ENCODE measurements at places on chromosomes 7 and 10. TPM values are rescaled to one million over a fixed set of nuclear protein-coding genes. Genes with fewer than 3 reads are reported as not detected.

Gene MXI1
- 8.8 TPM for total RNA-seq

- H3K27me3 ChIP-seq: no peaks in the 10 kb centered on the region
- DNase-seq: no peak
- no peaks in the 10 kb centered on the region for H3K36me3 ChIP-seq
- no peaks in the 10 kb centered on the region for H3K4me1 ChIP-seq
- no peak overlapping the region for H3K4me3 ChIP-seq
- no peak overlapping the region for H3K27ac ChIP-seq
Measured at GRCh38 chr10:71382757-71383156, 14.0 kb upstream of the CDH23 start.

- no peaks in the 10 kb centered on the region for H3K36me3 ChIP-seq
- no peak overlapping the region for H3K27ac ChIP-seq
- no peak overlapping the region for H3K4me3 ChIP-seq
- no peak for DNase-seq
Measured at GRCh38 chr10:124745673-124746072, 1.5 kb upstream of the FAM53B start.

DNA sequence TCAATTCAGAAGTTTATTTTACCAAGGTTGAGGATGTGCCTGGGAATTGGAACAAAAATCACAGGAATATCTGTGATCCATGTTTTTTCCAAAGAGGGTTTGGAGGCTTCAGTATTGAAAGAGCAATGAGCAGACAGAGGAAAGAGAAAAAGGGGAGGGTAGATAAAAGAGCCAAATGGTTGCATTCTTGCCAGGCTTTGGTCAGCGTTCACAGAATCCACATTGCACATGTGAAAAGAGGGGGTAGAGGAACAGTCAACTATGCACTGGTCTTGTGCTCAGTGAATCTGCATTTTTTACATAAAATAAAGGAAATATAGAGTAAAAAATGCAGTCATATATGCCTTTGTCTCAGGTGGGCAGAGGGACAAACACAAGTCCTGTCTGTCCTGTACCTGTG, 20.6 kb upstream of the ERCC6 start:
- H3K36me3 ChIP-seq: no peaks in the 10 kb centered on the region
- DNase-seq: no peak
- H3K27ac ChIP-seq: no peak overlapping the region
- 0 out of 2 replicates have a peak, but pooled peaks cover 3% of the 10 kb centered on the region for H3K27me3 ChIP-seq
- H3K4me1 ChIP-seq: no peaks in the 10 kb centered on the region

Gene RSPH10B
- total RNA-seq: 0.17 TPM

GRCh38 chr7:10706875-10707493, 266.7 kb upstream of the PHF14 start:
- no peak overlapping the region for H3K4me3 ChIP-seq
- DNase-seq: no peak
- H3K4me1 ChIP-seq: no peaks in the 10 kb centered on the region
- no peak overlapping the region for H3K27ac ChIP-seq
- no peaks in the 10 kb centered on the region for H3K27me3 ChIP-seq

Gene CAV2
- 6.4 TPM for total RNA-seq

Measured in H1 (cell line).